ENCODE measurements at places on chromosomes 13 and 19.

GRCh38 chr19:18414504-18415177 lies 4.6 kb upstream of the SSBP4 start:
- no peak for DNase-seq

GRCh38 chr19:54458648-54459281 lies 4.8 kb downstream of the LENG9 start:
- no peak for DNase-seq

DNA sequence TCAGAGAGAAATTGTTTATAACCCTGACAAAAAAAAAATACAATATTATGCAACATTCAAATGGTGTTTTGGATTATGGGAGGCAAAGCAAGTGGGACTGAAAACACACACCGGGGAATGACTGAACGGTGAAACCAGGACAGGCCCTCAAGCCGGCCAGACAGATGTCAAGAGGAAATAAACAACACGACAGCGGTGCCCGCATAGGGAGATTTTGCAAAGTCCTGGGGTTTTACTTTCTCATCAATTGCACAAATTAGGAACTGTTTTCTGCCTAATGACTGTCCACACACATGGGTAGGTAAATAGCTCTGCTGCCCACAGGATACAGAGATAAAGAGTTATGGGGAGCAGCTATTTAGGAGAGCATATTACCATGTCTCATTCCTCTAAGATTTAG lies 134.5 kb downstream of the IRS2 start:
- DNase-seq, result no peak

- DNase-seq, result no peak
Measured at GRCh38 chr13:51502153-51502651, 49.4 kb upstream of the INTS6 start.

- no peak for DNase-seq
Measured at GRCh38 chr19:19448238-19448544, 42.7 kb downstream of the GATAD2A start.

DNA sequence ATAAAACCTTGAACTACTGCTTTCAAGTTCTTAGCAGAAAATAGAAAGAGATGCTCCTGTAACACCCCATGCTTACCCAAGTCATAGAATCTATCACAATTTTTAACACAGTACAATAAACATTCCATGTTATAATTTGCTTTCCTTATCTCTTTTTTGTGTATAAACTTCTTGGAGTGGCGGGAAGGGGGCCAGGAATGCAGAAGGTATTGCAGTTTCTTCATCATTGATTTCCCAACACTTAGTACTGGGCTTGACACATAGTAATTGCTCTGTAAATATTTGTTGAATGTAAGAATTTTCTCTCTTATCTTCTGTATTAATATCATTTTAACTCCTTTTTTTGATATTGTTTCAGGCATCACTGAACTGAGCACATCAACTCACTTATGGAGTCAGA lies 535.8 kb downstream of the KCTD12 start:
- DNase-seq, result no peak

DNA sequence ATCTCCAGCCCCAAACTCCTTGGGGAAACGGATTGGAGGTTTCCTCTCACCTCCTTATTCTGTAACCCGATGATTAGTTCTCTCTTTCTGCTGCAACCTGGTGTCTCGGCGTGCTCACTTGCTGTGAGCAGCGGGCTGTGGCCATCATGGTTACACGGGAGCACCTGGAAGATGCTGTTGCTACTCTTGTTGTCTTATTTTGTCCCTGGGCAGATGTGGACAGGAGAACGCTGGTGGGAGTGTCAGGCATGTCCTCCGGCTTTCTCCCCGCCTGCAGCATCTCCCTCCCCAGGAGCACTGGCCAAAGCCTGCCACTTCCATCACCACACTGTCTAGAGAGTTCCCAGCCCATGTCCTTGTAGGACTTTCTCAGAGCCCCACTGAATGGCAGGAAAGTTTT lies 211.8 kb upstream of the ZNF536 start:
- no peak for DNase-seq

DNA sequence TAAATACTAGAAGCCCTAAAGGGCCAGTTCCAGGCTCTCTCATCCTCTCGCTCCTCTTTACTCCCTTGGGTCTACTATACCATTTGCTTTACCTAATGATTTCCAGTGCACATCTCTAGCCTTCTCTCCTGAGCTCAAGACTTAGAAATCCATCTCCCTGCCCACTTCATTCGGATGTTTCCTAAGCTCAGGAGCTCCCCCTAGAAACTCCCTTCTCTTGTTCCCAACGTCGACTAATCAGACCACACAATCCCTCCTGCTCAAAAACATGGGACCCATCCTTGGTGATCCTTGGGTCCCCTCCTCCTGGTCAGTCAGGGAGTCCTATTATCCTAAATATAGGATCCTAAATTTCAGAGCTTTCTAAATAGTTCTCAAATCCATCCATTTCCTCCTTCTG lies 21.1 kb upstream of the STK24 start:
- DNase-seq, result no peak
